Pancreas (tissue), 10 donors: ENCODE measurements at places on chromosomes 5 and 9.

GRCh38 chr5:67182301-67182790 is 14.3 kb downstream of the CD180 start:
- DNase-seq, result no peak

GRCh38 chr5:179817890-179818745 is 2.6 kb upstream of the SQSTM1 start:
- peak; percentile 74 for DNase-seq

GRCh38 chr5:153552886-153553285 is 62.4 kb downstream of the GRIA1 start:
- DNase-seq, result no peak

DNA sequence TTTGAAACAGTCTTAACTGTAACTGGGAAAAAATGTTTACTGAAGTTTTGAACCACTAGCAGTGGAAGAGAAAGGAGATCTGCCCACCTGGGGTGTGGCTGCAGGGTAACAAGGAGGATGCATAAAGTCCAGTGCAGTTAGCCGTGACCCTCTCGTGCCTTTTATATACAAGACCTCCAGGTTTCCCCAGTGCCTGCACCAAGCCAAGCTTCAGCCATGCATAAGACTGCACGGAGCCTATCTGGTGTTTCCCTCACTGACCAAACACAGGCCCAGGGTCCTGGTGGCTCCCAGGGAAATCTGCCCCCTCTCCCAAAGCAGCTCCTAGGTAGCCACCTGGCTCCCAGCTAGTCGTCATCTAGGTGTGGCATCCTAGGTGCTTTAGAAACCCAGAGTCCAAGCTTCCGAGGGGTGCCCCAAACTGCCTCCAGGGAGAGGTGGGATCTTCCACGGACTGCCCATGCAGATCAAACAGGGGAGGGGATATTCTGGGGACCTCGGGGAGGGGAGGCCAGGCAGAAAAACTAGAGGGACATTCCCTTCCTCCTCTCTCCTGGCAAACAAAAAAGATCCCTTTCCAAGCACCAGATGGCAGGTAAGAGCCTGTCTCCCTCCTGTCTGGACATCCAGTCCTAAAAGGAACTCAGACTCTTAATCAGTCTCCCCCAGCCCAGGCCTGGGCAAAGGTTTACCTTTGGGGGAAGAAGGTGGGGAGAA is 2.7 kb downstream of the SHB start:
- no peak for DNase-seq

DNA sequence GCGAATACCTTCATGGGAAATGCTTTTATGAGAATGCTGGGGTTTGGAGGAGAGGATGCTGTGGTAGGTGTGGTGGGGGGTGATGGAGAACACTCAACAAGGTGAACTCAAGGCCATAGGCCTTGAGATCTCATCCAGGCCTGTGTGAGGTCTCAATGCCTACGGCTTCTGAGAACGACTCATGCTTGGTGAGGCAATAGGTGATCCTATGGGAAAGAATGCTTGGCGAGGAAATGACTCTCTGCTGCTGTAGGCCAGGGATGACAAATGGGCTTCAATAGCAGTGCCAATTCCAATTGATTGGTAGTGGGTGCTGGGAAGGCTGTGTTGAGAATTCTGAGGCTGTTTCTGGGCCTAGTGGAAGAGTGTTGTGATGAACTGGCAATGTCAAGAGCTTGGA is 280.2 kb upstream of the CLINT1 start:
- no peak for DNase-seq
